ENCODE measurements at places on chromosomes 7 and 10.

DNA sequence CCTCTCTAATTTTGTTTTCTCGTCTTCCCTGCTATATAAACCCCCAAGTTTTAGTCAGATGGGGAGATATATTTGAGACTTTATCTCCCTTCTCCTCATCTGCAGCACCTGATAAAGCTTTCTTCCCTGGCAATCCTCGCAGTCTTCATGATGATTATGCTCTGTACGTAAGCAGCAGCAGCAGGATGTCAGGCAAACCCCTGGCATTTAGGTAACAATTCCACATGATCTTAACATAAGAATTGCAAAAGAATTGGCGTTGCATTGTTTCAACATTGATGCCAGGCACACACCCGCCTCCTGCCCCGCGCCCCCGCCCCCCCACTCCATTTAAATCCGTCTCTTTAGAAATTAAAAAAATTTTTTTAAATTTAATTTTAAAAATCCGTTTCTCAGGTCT lies 6.1 kb downstream of the PKD1L1 start:
- DNase-seq, result no peak

DNA sequence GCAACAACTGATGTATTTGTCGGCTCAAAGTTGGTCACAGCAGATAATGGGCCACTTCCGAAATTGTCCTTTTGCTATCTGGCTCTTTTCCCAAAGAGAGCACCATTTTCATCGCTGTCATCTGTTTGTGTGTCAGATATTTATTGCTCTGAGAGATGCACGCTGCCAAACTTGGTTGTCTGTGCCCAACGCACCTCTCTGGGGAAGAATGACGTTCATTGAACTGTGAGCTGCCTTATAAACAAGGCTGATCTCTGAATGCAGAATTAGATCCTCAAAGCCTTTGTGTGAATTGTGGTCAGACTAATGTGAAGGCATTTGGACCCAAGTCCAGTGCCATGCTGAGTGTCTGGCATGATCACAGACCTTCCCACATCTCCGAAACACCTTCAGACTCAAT lies 174.7 kb upstream of the LYZL1 start:
- no peak for DNase-seq

DNA sequence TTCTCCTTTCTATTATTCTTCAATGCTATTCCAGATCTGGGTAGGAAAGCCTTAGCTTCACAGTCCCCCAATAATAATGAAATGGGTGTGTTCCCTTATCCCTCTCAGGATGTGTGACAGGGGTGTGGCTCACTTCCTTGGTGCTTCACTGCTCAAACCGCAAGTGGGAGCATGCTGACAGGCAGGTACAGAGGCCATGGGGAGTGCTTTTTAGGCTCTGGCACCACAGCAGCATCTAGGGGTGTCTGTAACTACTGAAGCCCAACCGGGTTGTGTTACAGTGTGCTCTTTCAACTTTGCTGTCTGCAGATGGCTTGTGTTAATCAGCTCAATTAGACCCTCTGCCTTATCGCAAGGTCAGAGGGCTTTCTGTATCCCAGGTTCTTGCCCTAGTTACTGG lies 79.4 kb upstream of the CYP2C9 start:
- DNase-seq, result no peak

DNA sequence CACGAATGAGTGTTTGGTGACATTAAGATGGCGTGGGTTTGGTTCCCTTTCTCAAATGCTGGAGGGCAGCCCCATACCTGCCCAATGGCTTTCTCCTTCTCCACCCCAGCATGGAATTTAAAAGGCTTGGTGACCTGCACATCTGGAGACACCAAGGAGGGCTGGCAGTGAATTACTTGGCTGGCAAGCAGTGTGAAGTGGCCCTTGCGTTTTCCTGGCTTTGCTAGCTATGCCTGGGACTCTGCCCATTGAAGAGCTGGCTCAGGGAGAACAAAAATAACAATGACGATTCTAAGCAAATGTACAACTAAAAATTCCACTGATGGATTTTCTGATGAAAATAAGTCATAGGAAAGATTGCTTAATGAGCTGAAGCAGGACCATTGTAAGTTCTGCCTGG lies 203.7 kb downstream of the CYP26A1 start:
- DNase-seq, result no peak

DNA sequence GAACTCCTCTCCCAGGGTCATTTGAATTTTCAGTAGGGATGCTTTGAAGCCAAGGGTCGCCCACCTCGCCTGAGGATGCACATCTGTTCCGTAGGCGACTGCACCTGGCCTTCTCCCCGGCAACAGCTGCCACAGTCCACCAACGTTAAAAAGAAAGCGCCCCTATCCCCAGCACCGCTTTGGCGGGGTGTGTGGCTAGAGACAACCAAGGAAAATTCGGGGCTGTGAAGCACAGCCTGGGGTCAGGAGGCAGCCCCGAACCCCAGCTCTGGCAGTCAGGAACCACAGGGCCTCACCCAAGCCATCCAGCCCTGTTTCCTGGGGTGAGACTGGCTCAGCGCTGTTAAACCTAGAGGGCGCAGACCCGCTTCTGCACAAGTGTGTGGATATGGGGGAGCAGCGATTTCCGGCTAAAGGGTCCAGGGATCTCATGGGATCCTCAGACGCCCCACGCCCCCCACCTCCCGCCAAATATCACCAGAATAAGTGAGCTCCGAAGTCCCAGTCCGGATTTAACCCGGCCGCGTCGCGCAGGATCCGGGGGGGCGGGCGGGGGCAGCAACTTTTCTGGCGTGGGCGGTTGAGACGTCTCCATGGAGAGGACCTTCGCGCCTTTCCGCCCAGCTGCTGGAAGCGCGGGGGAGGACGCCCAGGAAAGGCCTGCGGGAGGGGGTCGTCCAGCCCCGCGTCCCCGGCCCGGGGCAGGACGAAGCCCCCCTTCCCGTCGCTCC lies 822 bp downstream of the ZC3HAV1L start:
- DNase-seq, result no peak

DNA sequence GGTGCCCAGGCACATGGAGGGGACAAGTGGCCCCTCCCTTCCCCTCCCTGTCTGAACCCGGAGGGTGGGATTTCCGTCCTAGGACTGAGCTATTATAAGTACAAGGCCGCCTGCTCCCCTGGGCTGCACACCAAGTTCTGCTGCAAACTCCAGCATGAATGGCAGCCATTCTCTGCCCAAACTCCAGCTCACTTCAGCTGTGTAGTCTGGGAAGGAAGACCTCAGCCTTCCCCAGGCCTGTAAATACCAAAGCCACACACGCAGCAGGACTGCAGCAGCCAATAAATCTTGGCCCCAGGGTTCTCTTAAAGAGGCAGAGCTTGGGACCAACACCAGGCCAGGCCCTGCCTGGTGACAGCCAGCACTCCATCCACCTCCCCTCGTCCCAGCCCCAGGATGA lies 291.3 kb upstream of the ZMIZ1 start:
- no peak for DNase-seq

- DNase-seq, result no peak
Measured at GRCh38 chr7:4798706-4799235, 23.3 kb downstream of the AP5Z1 start.

GRCh38 chr7:122485856-122486255 lies 181.3 kb upstream of the FEZF1 start:
- no peak for DNase-seq

DNA sequence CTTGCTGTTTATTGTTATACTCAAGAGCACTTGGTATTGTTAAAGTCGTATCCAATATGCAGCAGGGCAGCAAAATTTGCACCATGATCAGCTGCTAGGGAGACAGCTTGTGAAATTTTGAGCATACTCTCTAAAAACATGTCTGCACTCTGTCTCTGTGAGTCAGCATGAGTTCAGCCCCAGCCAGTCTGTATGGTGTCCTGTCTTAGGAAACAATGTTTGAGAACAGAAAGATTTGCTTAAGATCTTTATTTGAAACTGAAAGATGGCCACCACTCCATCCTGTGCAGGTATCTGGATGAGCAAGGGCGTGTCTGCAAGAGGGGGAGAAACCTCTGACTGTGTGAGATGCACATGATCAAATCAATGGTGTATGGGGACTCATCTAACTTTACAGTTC lies 97.1 kb downstream of the GNAI1 start:
- no peak for DNase-seq

DNA sequence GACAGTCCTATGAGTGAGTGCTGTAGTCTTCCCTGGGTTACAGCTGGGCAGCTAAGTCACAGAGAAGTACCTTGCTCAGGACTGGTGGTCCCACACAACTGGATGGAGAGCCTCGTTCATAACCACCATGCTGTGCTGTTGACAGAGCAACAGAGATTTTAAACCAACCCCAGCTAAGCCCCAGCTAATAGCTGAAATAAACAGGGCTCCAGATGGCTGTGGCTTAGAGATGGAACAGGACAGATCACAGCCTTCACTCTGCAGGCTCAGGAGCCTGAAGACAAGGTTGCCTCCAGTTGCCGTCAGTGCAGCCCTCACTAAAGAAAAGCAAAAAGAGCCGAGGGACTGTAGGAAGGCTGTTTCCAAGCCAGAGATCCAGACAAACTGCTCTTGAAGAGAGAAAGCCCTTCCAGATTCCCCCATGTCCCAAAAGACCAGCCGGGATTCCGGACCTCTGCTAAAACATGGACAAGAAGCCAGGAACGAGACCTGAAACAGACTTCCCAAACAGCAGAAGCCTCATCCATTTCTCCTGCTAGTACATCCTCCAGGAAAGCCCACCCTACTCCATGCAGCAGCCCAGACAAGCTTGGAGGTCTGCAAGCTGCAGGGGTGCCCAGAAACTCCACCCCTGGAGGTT lies 4.2 kb downstream of the HTRA1 start:
- DNase-seq, result no peak

- DNase-seq, result no peak
Measured at GRCh38 chr7:157867685-157868305, 531.0 kb downstream of the DNAJB6 start.

GRCh38 chr10:79947083-79947415 lies 1.9 kb downstream of the SFTPD start:
- no peak for DNase-seq

DNA sequence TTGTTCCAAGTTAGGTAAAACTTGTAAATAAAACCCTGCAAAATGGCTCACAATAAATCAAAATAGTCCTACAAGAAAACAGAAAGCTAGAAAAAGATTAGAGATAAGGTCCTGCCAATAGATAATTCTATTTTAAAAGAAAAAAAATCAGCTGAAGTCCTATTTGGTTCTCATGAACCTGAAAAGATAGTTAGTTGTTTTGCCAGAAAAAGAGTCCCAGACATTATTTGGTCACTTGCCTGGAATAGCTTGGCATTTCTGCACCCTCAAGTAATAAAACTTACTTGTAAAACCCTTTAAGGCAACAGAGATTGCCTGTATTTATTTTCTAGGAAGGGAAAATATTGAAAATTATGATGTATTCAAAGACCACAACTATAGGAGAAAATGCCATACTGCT lies 47.7 kb downstream of the LRRN3 start:
- DNase-seq, result no peak

DNA sequence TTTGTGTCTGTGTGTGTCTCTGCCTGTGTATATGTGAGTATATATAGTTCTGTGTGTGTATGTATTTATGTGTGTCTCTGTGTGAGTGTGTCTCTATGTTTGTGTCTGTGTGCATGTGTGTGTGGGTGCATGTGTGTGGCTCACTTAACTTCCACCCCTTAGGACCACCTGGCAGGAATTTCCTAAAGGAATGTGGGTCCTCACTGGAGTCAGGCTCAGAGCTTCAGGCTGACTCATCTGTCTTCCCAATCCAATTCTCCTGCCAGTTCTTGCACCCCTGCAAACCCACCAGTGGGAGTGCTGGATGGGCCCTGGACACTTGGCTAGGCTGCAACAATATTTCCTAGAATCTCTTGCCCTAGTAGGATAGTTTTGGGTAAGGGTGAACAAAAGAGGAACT lies 70.2 kb upstream of the GRB10 start:
- DNase-seq, result no peak

DNA sequence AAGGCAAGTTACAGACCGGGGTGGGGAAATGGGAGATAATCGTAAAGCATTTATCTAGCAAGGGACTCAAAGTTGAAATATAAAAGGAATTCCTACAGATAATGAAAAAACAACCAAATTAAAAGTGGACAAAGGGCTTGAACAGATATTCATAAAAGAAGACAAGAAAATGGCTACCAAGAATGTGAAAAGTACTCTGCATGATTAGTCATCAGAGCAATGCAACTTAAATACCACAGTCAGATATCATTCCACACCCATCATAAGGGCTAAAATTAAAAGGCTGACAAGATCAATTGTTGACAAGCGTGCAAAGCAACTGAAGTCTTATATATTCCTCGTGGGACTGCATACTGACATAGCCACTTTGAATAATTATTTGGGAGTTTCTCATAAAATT lies 124.6 kb upstream of the RSU1 start:
- DNase-seq, result no peak
